GM23248 (cell line): ENCODE measurements at places on chromosomes 2 and 18. TPM values are rescaled to one million over a fixed set of nuclear protein-coding genes. Genes with fewer than 3 reads are reported as not detected.

DCDC2C gene
- not detected in 2 replicates for total RNA-seq

TLX2 gene
- not detected in 2 replicates for total RNA-seq

CRACDL gene
- total RNA-seq: not detected in 2 replicates

APLF gene
- 4.0 and 5.1 TPM in 2 replicates for total RNA-seq

PRKRA gene
- total RNA-seq: 48.8 and 50.0 TPM in 2 replicates

ZNF892 gene
- total RNA-seq: 1.9 and 3.0 TPM in 2 replicates

AFF3 gene
- total RNA-seq: 0.76 and 0.86 TPM in 2 replicates

MTCL1 gene
- total RNA-seq: 34.4 and 36.9 TPM in 2 replicates

NCKAP1 gene
- total RNA-seq: 169 and 201 TPM in 2 replicates

DNA sequence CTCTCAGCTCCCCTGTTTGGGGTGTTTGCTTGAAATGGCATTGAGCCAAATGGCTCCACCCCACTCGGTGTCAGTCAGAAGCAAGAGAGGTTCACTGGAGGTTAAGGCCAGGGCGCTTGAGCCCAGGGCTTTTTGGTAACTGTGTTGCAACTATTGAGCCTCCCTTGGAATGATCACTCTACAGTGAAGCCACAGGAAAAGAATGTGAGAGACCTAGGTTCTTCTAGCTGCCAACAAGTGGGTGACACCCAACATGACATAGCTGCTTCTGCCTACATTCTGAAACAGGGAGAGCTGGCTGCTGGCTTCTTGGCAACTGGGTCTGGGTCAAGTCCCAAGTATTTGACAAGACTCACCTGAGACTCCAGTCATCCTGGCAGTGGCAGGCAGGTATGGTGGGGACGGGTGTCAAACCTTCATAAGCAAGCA lies 7.1 kb upstream of the GRHL1 start:
- peak; percentile 64 for DNase-seq

DNA sequence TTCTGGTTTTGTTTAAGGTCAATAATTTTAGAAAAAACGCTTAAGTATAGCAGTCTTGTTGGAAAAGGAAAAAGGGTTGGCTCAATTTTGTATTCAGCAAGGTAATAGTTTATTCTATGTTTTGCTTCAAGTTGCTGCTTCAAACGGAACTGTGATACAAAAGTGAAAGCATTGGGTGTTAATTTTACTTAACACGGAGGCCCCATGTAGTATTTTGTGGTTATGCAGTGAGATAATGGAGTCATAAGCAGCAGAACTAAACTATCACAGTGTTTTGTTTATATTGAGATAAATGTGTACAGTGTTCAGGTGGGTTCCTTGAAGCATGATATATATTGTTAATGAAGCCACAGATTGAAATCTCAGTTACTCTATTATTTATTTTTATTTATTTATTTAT lies 67.0 kb upstream of the LYPD6B start:
- DNase-seq: no peak

DNA sequence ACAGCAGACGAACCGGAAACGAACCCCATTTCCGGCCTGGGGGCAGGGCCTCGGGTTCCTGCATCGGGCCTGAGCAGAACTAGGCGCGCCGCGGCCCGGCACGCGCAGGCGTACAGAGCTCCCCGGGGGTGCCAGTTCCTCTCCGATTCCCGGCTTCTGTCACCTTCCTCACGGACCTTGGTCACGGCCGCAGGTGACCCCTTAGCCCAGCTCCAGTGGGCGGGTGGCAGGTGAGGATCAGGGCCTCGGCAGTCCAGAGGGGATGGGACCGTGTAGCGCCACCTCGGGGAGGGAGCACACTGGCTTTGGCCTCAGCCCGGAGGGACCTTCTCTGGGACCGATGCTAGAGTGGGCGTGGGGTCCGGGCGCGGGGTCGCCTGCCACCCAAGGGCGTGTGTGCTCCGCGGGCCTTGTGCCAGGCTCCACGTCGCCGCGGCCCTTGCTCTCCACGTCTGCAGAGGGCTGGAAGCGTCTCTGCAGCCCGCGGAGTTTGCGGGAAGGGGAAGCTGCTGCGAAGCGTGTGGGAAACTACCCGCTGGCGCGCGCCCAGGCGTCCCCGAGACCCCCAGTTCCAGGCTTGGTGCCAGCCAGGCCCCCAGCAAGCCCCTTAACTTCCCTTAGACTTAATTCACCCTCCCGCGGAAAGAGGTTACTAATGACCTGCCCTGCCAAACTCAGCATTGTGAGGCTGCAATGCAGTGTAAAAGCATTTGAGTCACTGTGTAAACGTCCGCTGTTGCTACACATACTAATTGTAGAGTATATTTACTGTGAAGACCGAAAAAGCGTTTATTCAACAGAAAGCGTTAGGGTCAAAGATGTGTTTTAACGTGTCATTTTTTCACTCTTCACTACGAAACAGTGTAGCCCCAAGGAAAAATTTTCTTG lies at the start of gene TRAPPC12:
TSS of gene TRAPPC12 (plus strand) at position 48 of the 888 bp plus-strand sequence. CDS start 7,930 bp downstream, outside the sequence.
- peak; percentile 96 for DNase-seq

- no peak for DNase-seq
Observed at GRCh38 chr2:165470361-165470760, 863 bp downstream of the CSRNP3 start.

DNA sequence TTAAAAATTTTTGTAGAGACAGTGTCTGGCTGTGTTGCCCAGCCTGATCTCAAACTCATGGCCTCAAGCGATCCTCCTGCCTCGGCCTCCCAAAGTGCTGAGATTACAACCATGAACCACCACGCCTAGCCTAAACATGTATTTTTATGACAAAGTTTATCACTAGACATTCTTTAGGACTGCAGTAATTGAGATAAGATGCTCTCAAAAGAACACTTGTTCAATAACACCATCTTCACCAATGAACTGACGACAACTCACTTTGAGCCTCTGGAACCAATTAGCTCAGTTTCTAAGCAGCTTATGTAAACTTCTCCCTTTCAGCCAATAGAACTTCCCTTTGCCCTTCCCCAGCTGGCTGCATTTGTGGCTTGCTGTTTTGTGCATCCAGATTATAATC lies 15.3 kb upstream of the PPP4R1 start:
- peak; percentile 55 for DNase-seq

GRCh38 chr2:32702303-32703064 lies 74.6 kb downstream of the TTC27 start:
- DNase-seq: no peak

DNA sequence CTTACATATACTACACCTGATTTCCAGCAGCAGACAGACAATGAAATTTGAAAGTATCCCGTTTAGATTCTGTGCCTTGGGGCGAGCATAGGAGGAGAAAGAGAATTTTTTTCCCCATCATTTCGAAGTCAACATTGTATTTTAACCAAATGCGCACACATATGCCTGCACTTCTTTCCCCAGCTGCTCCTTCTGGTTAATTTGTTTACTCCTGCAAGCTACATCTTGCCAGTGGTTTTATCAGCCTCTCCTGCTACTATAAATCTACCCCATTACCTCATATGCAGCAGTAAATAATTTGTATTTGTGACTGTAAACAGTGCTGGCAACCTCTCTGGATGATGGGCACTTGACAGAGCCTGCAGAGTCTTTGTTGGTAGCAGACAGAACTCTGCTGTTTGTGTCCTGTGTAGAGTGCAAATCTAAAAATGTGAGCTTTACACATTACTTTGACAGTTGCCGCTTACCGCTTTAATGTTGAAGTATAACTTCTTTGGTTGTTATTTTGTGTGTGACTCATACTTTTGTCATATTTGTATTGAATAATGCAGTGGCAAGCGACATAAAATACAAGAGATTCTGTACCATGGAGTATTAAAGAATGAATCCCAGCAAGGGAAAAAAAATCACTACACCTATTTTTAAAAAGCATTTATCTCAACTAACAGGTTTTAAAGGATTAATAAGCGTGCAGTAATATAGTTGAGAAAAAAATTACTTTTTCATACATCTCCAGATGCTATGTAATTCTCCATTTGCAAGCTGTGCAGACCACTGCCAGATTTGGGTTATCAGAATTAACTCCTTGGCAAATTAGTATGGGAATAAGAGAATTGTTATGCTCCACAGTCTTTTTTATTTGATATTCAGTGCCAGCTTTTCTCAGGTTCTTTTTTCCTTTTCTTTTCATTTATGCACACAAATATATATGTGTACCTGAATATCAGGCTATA lies 536.8 kb downstream of the XIRP2 start:
- no peak for DNase-seq

DNA sequence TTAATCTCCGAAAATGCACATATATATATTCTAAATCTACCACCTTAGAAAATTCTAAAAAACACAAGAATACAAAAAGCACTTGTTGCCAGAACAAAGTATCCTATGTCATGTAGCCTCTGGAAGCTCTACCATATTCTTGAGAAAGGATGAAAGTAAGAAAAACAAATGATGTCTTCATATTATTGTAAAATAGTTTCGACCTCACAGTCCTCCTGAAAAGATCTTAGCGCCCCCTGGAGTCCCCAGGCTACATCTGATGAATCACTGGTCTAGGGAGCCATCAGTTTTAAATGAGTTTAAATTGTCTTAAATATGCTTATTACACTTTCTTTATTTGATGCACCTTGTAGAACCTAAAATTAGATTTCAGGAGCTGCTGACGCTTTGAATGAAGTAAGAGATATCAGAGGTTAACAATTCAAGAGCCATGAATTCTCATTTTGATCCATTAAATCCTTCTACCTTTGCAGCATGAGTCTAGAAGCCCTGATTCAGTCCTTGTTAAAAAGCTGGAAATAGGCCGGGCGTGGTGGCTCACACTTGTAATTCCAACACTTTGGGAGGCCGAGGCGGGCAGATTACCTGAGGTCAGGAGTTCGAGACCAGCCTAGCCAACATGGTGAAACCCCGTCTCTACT lies 138.8 kb downstream of the MCFD2 start:
- peak; percentile 87 for DNase-seq

DNA sequence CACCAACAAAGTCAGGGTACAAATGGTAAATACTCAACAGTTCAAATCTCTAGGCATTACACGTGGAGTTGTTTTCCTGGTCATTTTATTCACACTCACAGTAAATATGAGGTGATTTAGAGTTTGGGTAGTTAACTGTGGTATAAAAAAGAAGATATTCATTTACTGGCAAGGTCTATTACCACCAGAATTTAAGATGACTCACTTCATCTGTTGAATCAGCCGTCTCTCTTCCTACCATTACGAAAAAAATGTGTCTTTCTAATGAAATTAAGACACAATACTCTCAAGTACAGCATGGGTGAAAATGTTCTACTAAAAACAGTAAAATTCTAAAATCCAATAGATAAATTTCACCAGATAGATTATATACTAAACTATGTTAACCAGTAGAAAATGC lies 21.0 kb upstream of the GPR75 start:
- DNase-seq: peak; percentile 87

- DNase-seq: peak; percentile 73
Observed at GRCh38 chr18:79069717-79070151, 540 bp downstream of the ATP9B start.

GRCh38 chr18:25229920-25230319 lies 122.0 kb downstream of the ZNF521 start:
- DNase-seq: no peak

- peak; percentile 59 for DNase-seq
Observed at GRCh38 chr2:120798567-120799247, 63.0 kb downstream of the GLI2 start.

- no peak for DNase-seq
Observed at GRCh38 chr2:191574232-191574631, 103.7 kb upstream of the NABP1 start.

DNA sequence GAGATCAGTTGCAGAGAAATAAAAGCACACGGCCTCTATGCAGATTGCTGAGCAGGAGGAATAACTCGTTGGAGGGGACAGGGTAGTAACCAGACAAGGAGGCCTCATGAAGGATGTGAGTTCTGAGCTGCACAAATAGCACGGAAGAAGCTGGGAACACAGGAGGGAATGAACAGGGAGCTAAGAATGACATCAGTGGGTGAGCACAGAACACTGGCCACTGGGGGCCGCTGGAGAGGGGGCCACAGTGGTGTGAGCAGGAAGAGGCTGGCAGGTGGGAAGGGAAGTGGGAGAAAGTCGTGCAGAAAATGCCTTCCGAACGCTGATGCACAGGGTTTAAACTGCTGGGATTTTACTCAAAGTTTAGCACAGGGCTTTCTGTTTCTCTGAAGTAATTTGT lies 61.0 kb downstream of the ZAP70 start:
- DNase-seq: peak; percentile 36

DNA sequence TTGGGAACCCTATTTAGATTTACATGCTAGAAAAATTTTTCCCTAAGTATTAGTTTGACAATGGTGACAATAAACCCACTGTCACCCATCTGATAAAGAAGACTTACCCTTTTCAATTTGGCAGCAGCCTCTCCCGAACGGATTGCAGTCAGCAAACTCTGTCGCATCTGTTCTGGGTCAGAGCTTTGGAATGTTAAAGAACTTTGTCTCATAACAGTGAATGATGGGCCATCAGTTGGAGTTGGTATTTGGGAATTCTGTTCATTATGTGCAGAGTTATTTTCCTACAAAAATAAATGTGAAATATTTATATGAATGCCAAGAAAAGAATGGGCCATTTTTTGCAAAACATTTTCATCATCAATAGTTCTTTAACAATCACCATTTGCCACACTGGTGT lies 70.8 kb upstream of the GRB14 start:
- DNase-seq: peak; percentile 34

DNA sequence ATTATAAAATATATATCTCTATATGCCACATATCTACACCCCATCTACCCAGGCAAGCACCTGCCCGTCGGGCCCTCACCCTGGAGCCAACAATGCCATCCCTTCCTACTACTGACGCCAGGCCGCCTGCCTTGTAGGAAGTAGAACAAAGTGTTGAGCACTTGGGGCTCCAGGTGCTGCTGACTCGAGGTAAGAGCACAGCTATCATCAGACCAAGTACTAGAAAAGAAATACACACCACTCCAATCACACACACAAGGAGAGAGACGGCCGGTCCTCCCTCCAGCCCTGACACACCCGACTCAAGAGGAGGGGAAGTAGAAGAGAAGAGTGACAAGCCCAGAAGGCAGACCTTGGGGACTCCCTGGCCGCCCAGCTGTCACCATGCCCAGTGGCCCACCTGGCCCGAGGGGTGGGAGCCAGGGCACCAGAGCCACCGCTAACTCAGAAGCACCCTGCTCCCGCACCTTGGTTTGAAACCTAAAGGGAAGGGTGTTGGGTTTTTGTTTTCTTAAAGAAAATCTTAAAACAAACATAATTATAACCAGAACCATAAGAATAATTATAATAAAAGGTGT lies 64.0 kb upstream of the POMC start:
- no peak for DNase-seq

DNA sequence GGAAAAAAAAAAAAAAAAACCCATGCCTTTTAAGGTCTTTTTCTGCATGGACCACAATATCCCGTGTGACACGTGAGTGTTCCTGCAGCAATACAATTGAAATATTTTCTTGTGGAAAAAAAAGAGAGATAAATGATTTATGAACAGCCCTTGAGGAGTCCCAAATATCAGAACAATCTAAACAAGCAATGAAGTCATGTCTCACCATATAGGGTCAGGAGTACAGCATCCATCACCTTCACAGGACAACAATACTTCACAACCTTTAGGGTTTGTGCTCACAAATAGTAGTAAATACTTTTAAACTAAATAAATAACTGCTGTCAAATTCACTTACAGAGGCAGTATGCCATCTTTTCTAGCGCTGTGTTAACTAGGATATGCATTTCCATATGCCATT lies 87.9 kb downstream of the ZEB2 start:
- no peak for DNase-seq

- no peak for DNase-seq
Observed at GRCh38 chr2:100875516-100876230, 55.7 kb downstream of the NPAS2 start.
